ENCODE measurements at places on chromosomes 1 and 21.

DNA sequence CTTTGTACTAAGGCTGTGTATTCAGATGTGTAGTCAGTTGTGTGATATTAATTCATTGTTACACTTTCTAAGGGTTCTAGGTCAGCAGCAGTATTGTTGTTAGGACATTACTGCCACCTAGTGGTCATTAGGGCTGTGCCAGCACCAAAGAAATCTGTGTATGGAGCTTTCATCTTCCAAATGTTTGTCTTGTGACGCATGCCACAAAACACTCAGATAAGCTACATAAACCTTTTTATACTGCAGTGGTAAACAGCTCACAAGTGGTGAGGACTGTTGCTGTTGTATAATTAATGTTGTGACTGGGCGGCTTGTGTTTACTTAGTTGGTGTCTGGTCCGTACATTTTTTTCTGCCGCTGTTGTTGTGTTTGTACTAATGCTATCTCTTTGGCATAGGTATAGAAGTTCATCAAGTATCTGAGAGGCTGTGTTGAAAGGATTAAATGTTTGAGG, 51.7 kb downstream of the S1PR1 start:
- peak; percentile 50 for DNase-seq

GRCh38 chr21:30257773-30258172, 25.0 kb downstream of the KRTAP24-1 start:
- no peak for DNase-seq

DNA sequence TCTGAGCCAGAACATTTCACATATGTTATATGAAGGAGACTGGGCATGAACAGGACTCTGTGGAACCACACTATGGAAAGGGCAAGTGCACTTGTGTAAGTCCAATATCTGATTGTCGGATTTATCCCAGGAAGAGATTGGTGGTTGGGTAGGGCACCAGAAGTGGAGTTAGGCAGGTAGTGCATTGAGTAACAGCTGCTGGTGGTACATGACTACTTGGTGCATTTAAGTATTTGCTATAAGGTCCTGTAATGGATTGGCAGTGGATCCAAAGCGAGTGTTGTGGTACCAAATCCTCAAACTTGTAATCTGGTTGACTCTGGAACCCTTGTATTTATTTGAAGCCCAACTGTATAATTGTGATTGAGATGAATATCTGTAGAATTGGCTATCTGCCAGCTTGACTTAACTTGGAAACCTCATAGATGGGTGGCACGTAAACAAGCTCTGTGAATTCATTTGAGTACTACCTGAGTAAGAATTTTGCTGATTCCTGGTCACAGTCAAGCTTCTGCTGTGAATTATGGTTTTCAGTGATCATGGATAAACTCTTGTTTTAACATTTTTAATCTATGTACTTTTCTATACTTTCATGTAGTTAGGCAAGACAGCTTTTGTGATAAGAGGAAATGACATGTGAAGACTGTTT, 21.1 kb downstream of the UBAP2L start:
- no peak for DNase-seq

GRCh38 chr1:911875-912739, 11.6 kb upstream of the SAMD11 start:
- DNase-seq = no peak

DNA sequence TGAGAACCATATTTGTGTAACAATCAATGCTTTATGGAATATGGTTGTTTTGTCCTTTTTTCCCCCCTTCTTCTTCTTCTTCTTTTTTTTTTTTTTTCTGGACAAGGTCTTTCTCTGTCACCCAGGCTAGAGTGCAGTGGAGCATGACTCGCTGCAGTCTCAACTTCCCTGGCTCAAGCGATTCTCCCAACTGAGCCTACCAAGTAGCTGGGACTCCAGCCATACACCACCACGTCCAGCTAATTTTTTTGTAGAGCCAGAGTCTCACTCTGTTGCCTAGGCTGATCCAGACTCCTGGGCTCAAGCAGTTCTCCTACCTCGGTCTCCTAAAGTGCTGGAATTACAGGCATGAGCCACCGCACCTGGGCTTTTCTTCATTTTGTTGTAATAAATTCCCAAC, 86.7 kb downstream of the FMN2 start:
- no peak for DNase-seq

- DNase-seq = peak; percentile 52
These were observed 477.6 kb downstream of the NPHP4 start for GRCh38 chr1:5514527-5515183.

DNA sequence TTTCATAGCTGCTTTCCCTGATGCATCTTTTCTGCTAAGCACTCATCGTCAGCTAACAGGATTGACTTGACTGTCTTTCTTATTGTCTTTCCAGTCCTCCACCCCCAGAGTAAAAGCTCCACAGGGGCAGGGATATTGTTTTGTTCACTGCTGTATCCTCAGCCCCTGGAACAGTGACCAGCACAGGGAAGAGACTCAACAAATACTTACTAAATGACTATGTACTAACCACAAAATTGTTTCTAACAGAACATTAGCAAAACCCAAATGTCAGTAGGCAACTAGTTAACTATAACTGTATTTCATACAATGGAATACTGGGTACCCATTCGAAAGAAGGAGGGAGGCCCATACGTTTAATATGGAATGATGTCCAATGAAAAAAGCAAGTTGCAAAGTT, 53.0 kb downstream of the BCAR3 start:
- no peak for DNase-seq

DNA sequence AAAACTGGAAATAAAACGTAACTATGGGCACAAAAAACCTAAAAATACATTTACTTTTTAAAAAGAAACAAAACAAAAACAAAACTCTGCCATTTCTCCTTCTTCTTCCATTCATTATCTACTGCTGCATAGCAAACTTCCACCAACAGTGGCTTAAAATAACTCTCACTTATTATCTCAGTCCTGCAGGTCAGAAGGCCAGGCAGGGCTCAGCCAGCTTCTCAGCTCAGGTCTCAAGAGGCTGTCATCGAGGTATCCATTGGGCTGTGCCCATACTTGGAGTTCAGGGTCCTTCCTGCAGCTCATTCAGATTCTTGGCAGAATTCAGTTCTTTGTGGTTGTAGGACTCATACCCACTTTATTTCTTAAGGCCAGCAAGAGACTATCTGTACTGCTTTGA, 352.7 kb upstream of the PLD5 start:
- no peak for DNase-seq

DNA sequence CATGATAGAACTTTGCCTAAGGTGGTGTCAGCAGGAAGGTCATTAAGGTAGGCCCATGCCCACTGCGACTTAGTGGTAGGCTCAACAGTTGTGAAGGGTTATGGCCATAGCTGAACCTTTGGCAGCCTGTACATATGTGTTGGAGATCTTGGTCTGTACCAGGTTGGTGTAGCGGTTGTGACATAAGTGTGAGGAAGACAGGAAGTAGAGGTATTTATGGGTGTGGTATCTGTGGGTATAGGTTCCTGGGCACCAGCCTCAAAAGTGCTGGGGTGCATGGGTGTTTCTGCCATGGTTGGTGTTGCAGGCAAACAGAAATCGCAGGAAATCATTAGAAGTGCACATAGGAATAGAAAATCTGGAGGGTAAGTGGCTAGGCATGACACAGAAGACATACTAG, 18.6 kb upstream of the LRIF1 start:
- no peak for DNase-seq

GRCh38 chr1:221302810-221303209, 423.6 kb downstream of the HLX start:
- no peak for DNase-seq
